ENCODE measurements at places on chromosomes 3 and 15. TPM values are rescaled to one million over a fixed set of nuclear protein-coding genes. Genes with fewer than 3 reads are reported as not detected.

- H3K4me3 ChIP-seq, result no peak overlapping the region
- H3K4me1 ChIP-seq, result no peaks in the 10 kb centered on the region
- no peaks in the 10 kb centered on the region for H3K27me3 ChIP-seq
- no peak for DNase-seq
- H3K27ac ChIP-seq, result no peak overlapping the region
Observed at GRCh38 chr3:188720636-188721035, 451.1 kb upstream of the TPRG1 start.

DNA sequence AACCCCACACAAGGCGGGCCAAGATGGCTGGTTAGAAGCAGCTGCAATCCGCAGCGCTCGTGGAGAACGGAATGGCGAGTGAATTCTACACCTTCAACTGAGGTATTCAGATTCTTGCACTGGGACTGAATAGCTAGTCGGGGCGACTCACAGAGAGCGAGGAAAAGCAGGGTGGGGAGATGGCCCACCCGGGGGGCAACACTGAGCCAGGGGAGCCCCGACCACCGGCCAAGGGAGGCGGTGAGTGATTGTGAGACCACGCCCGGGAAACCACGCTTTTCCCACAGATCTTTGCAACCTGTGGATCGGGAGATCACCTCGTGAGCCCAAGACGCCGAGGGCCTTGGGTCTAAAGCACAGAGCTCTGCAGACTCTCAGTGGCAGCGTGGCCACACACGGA lies 28.3 kb downstream of the GNB5 start:
- peaks cover 9% of the 10 kb centered on the region for H3K36me3 ChIP-seq
- DNase-seq, result no peak
- H3K27ac ChIP-seq, result no peak overlapping the region
- H3K4me1 ChIP-seq, result peaks cover 5% of the 10 kb centered on the region
- H3K27me3 ChIP-seq, result no peaks in the 10 kb centered on the region

DNA sequence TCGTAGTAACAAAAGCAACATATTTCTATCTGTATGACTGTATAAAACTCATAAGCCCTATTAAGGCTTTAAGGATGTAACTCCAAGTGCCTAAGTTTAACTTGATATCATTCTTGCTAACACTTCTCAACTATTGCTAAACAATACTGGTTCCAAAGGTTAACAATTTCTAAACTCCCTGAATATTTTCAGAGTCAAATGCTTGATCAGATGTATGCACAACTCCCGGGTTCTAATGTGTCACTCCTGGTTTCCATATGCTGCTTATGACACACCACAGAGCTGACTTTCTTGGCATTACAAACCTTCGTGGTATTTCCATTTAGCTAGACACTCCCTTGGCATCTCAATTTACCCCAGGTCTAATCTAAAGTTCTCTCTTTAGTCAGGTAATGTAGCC lies 26.3 kb downstream of the DZIP1L start:
- no peaks in the 10 kb centered on the region for H3K27me3 ChIP-seq
- no peak for DNase-seq
- no peaks in the 10 kb centered on the region for H3K36me3 ChIP-seq
- H3K4me1 ChIP-seq, result no peaks in the 10 kb centered on the region
- no peak overlapping the region for H3K4me3 ChIP-seq
- H3K27ac ChIP-seq, result no peak overlapping the region

GRCh38 chr3:72123908-72124441 lies 339.0 kb upstream of the PROK2 start:
- DNase-seq, result no peak
- H3K27ac ChIP-seq, result no peak overlapping the region
- no peaks in the 10 kb centered on the region for H3K36me3 ChIP-seq

The LYSMD4 gene
- total RNA-seq, result 22.4 TPM

DNA sequence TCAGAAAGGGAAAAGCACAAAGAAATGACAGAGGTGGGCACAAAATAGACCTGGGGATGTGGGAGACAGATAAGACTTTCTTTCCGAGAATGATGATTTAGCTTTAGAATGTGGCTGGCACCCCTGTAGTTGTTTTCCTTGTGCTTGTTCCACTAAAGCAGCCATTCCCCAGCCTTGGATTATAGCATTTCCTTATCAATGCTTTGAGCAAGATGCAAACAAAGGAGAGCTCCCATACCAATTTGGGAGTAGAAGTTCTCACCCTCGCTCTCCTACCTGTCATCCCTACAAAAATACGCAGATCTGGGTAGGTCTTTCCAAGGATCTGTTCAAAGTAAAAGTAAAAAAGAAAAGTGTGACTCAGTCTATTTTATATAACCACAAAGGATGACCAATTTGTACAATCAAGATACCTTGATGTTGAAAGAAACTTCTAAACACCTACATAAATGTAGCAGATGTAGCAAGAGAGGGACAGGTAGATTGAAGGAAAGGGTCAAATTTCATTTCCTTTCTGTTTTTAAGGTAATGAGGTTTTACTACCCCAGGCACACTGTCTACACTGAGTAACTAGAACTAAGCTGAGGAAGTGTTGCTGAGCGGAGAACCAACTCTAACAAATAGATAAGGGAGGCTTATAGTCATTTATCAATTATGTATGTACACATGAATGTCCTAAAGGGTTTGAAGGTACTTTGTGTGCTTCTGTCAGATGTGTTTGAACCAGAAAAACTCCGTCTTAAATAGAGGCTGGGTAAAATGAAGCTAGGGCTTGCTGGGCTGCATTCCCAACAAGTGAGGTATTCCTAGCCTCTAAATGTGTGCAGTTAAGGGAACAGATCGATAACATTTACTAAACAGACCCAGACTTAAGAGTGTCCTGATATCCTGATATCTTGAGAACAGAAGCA lies 91.1 kb upstream of the LRRN1 start:
- H3K27ac ChIP-seq, result no peak overlapping the region
- H3K27me3 ChIP-seq, result no peaks in the 10 kb centered on the region
- no peaks in the 10 kb centered on the region for H3K4me1 ChIP-seq
- no peak for DNase-seq

The HRH1 gene
- 1.1 TPM for total RNA-seq

- H3K4me3 ChIP-seq, result no peak overlapping the region
- no peaks in the 10 kb centered on the region for H3K4me1 ChIP-seq
- H3K27me3 ChIP-seq, result no peaks in the 10 kb centered on the region
- H3K27ac ChIP-seq, result no peak overlapping the region
- H3K36me3 ChIP-seq, result no peaks in the 10 kb centered on the region
Observed at GRCh38 chr15:28084547-28084946, 14.6 kb downstream of the OCA2 start.

GRCh38 chr15:66433726-66434125 lies 47.0 kb downstream of the MAP2K1 start:
- H3K27me3 ChIP-seq, result no peaks in the 10 kb centered on the region
- H3K4me3 ChIP-seq, result no peak overlapping the region
- no peak for DNase-seq
- peaks cover 36% of the 10 kb centered on the region for H3K36me3 ChIP-seq
- peaks cover 6% of the 10 kb centered on the region for H3K4me1 ChIP-seq

DNA sequence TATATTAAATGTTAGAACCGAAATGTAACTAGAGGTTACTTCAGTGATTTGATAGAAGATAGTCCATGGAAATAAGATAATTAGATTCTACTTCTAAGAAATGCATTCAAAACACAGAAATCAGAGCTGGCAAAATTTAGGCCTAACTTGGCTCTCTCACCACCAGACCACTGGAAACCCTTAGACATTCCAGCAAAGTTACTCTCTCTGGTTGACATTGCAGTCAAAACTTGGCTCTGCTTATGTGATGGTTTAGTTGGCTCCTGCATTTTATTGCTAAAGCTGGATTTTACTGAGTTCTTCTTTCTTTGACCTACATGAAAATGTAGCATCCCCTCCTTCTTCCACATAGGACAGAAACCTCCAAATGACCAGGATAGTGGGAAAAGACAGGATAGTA lies 35.4 kb upstream of the CBLB start:
- no peaks in the 10 kb centered on the region for H3K36me3 ChIP-seq
- no peaks in the 10 kb centered on the region for H3K27me3 ChIP-seq
- H3K27ac ChIP-seq, result no peak overlapping the region

GRCh38 chr15:60384053-60384452 lies 13.7 kb downstream of the ANXA2 start:
- H3K4me3 ChIP-seq, result no peak overlapping the region
- no peak for DNase-seq
- H3K27me3 ChIP-seq, result no peaks in the 10 kb centered on the region

The SCAANT1 gene
- not detected for total RNA-seq

The PLXND1 gene
- total RNA-seq, result 7.5 TPM

- no peaks in the 10 kb centered on the region for H3K27me3 ChIP-seq
- H3K4me3 ChIP-seq, result no peak overlapping the region
- no peak for DNase-seq
- H3K27ac ChIP-seq, result no peak overlapping the region
Observed at GRCh38 chr15:60647246-60647645, 168.3 kb upstream of the ICE2 start.

DNA sequence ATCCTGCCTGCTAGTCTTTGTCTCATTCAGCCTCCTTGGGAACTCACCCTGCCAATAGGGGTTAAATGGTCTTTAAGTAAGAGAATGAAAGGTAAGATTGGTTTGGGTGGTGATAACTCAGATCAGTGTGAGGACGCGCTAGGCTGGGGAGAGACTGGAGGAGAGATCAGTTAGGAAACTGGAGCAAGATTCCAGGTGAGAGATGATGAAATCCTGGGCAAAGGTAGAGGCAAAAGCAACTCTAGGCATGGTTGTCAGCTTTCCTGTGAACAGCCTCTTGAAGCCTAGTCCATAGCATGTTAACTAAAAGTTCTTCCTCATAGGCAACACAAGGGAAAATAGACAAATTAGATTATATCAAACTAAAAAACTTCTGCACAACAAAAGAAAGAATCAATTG lies 145.2 kb upstream of the ANKRD28 start:
- no peak overlapping the region for H3K4me3 ChIP-seq
- no peaks in the 10 kb centered on the region for H3K36me3 ChIP-seq
- H3K27ac ChIP-seq, result no peak overlapping the region
- no peak for DNase-seq
- no peaks in the 10 kb centered on the region for H3K27me3 ChIP-seq

GRCh38 chr15:70514251-70514650 lies 249.1 kb downstream of the UACA start:
- no peak for DNase-seq
- no peak overlapping the region for H3K27ac ChIP-seq
- no peaks in the 10 kb centered on the region for H3K36me3 ChIP-seq
- H3K4me3 ChIP-seq, result no peak overlapping the region
- H3K27me3 ChIP-seq, result no peaks in the 10 kb centered on the region

The SPINK8 gene
- total RNA-seq, result not detected

GRCh38 chr15:51726302-51727073 lies 11.0 kb downstream of the LYSMD2 start:
- no peaks in the 10 kb centered on the region for H3K27me3 ChIP-seq
- no peak for DNase-seq
- H3K27ac ChIP-seq, result no peak overlapping the region
- H3K4me3 ChIP-seq, result no peak overlapping the region
- no peaks in the 10 kb centered on the region for H3K36me3 ChIP-seq

The CLRN1 gene
- total RNA-seq, result not detected

GRCh38 chr15:59668556-59668955 lies 11.2 kb upstream of the GTF2A2 start:
- peaks cover 65% of the 10 kb centered on the region for H3K36me3 ChIP-seq
- H3K4me1 ChIP-seq, result no peaks in the 10 kb centered on the region
- H3K27me3 ChIP-seq, result no peaks in the 10 kb centered on the region
- DNase-seq, result no peak

DNA sequence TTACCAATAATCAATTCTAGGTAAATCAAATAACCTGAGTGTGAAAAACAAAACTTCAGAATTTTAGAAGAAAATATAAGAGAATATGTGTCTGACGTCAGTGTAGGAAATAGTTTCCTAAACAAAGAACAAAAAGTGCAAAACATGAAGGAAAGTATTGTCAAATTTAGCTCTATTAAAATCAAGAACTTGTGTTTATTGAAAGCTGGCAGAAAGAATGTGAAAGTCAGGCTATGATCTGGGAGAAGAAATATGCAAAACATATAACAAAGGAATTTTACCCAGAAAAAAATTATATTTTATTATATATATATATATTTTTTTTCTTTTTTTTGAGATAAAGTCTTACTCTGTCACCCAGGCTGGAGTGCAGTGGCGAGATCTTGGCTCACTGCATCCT lies 129.1 kb upstream of the ANKRD28 start:
- DNase-seq, result no peak
- no peak overlapping the region for H3K4me3 ChIP-seq
- H3K27ac ChIP-seq, result no peak overlapping the region
- no peaks in the 10 kb centered on the region for H3K36me3 ChIP-seq
- no peaks in the 10 kb centered on the region for H3K27me3 ChIP-seq
- H3K4me1 ChIP-seq, result no peaks in the 10 kb centered on the region

GRCh38 chr3:159455741-159456181 lies 532.9 kb upstream of the IL12A start:
- H3K27me3 ChIP-seq, result no peaks in the 10 kb centered on the region
- no peaks in the 10 kb centered on the region for H3K4me1 ChIP-seq
- no peak overlapping the region for H3K27ac ChIP-seq
- no peak overlapping the region for H3K4me3 ChIP-seq
- no peaks in the 10 kb centered on the region for H3K36me3 ChIP-seq

- no peak overlapping the region for H3K27ac ChIP-seq
- no peaks in the 10 kb centered on the region for H3K27me3 ChIP-seq
- H3K4me3 ChIP-seq, result no peak overlapping the region
- no peak for DNase-seq
Observed at GRCh38 chr3:24196526-24196925, 251.4 kb downstream of the NR1D2 start.

- H3K27me3 ChIP-seq, result no peaks in the 10 kb centered on the region
- no peak overlapping the region for H3K27ac ChIP-seq
- no peak for DNase-seq
- H3K36me3 ChIP-seq, result no peaks in the 10 kb centered on the region
Observed at GRCh38 chr3:177973241-177973840, 562.9 kb upstream of the KCNMB2 start.

The GOLGA6A gene
- total RNA-seq, result 0.29 TPM

DNA sequence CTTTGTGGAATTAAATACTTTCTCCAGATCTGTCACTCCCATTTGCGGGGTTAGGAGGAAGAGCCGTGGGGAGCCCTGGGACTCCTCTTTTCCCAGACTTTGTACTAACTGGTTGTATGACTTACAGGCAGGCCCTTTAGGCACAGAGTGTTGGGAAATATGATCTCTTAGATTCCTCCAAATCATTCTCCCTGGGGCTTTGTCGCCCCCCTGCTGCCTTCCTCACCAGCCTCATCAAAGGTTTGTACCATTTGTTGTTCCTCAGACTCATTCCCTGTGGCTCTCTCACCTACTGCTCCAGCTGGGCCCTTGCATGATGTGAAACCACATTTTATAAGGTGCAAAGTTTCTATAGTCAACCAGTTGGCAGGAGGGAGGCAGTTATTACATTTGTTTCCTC lies 56.4 kb downstream of the CRYGS start:
- H3K27me3 ChIP-seq, result no peaks in the 10 kb centered on the region
- no peak overlapping the region for H3K27ac ChIP-seq
- DNase-seq, result no peak
- no peaks in the 10 kb centered on the region for H3K4me1 ChIP-seq
